ENCODE measurements at places on chromosomes 11 and 22.

DNA sequence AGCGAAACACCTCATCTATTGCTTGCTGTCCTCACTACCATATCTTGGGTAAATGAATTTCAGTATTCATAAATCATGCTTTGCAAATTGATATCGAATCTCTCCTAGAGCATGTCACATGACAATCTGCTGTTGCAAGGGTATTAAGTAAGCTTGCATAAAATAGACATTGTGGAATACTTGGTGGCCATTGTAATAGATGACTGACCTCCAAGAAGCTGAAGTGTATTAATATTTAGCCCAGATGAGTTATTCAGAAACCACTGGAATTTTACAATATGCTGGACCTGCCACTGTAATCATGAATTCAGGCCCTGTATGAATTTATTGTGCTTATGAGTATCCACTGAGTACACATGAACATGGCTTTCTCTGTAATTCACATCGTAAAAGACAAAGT, 289.7 kb upstream of the ARHGAP42 start:
- no peak for DNase-seq

DNA sequence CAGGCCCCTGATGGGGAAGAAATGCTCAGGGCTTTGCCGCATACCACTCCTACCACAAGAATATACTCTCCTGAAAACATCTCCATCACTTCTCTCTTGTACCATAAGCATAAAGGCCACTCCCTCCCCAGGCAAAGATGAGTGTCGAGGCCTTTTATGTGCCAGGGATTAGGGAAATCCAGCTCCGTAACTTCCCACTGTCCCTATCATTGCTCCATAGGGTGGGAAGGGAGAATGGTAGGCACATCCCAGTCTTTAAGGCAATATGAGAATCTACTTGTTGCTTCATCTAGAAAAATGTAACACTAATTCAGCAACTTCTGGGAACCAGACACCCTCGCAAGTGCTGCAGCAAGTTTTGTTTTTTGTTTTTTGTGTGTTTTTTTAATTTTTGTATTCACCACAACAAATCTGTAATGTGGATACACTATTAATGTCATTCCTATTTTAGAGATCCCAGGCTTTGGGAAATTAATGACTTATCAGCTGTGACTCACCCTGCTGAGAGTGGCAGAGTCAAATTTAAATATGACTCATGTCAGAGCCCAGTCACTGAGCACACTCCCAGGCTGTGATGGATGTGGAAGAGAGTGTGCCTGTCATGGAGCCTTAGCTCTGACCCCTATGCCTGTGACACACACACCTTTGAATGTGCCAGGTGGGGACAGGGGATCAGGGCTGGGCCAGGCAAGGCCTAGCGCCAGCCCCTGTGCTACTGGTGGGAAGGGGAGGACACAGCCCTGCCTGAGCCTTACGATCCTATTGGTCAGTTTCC, 23.4 kb downstream of the PANX1 start:
- no peak for DNase-seq

DNA sequence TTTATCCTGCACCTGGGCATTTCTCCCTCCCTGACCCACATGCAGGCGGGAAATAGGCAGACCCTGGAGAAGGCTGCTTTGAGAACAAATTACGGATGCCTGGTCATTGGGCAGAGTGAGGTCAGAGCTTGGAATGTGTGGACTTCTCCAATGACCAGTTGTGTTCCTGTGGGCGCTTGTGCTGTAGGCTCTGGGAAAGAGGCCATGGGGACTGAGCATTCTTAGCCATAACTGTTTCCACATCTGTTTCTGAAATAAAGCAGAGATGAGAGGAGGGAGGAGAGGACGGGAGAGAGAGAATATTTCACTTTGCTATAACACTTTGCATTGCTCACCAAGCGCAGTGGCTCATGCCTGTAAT, 11.2 kb upstream of the TMEM184B start:
- DNase-seq, result no peak

DNA sequence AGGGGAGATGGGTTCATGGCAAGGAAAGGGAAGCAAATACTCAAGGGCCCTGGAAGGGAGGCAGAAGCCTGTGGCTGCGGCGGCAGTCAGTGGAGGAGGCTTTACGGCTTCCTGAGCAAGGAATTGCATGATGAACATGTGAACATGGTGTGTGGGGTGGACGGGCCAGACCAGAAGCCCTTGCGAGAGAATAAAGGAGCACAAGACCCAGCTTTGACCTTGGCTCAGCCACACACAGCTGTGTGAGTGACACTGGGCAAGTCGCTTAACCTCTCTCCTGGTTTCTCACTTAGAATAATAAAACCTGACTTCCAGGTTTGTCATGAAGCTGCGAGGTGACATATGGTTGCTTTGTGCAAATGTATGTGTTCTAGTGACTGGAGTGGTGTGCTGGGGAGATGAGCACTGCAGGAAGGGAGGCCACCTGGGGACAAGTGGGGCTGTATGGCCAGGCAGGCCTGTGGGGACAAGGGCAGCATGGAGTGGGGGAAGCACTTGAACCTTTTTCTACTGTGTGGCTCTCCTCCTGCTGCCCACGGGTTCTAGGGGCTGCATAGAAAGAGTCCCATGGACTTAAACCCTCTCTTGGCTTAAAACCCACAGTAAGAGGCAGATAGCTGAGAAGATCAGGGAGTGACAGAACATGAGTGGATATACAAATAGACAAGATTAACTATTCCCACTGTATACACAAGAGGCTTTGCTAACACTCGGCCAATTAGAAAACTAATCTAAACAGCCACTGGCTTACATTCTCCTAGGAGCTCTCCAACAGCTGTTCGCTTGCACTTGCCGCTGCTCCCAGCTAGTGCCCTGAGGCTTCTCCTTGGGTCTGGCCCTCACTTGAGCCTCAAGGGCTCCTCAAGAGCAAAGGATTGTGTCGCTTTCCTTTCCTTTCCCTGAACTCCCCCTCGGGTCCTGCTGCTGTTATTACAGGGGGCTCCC, 67.3 kb upstream of the CDON start:
- DNase-seq, result peak; percentile 63

GRCh38 chr22:35316751-35317150, 17.1 kb downstream of the TOM1 start:
- DNase-seq, result no peak

DNA sequence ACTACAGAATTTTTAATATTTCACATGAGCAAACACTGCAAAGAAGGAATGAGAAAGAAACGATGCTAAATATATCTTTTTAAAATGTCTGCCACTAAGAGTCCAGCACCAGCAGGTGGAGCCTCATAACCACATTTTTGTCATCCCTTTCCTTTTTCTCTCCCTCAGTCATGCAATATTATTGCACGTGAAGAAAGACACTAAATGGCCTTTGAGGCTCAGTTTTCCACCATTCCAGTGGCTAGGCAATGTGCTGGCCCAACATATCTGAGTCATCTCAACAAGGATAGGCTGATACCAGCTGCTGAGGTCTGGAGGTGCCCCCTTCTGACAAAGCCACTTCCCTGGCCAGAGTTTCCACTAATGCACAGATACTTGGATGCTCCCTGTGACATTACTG, 1.8 kb downstream of the ALKBH8 start:
- DNase-seq, result no peak

DNA sequence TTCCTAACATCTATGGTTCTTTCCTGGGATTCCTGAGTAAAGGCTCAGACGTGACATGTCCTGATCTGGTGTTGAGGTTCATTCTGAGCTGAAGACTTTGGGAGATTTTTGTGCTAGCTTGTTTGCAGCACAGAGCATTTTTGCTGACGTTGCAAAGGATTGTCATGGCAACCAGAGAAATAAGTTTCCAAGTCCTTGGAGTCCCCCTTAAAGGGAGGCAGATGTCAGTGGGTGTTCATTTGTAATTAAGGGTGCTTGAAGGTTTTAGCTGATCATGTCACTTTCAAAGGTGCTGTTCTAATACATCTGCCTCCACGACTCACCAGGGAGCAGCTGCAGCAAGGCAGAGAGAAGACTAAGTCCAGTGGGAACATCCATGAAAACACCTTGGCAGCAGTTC, 5.4 kb upstream of the SYN3 start:
- no peak for DNase-seq

- DNase-seq, result no peak
These were observed 1088.2 kb downstream of the BRD1 start for GRCh38 chr22:48739348-48740085.

- DNase-seq, result no peak
These were observed 17.1 kb upstream of the SNX32 start for GRCh38 chr11:65816696-65817095.

DNA sequence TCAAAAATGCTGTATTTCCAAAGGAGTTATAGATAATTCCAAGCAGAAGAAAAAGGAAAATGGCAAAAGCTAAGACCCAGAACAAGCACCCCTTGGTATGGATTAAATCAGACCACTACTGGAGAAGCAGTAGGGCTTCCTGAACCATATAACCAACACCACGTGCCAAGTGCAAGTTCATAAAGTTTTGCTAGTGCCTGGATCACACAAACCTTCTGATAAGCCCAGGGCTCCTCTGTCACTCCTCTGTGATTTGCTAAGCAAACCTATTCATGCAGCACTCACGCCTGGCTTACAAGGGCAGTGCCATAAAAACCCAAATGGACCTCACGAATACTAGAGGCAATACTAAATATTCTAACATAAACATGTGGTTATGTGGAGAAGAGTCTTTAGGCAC, 13.3 kb downstream of the LARGE1 start:
- no peak for DNase-seq

GRCh38 chr22:29992341-29993275, 87.7 kb upstream of the HORMAD2 start:
- no peak for DNase-seq

GRCh38 chr11:40274017-40274416, 1185.4 kb downstream of the LRRC4C start:
- DNase-seq, result no peak

GRCh38 chr11:69646493-69647389, 5.8 kb downstream of the CCND1 start:
- no peak for DNase-seq

DNA sequence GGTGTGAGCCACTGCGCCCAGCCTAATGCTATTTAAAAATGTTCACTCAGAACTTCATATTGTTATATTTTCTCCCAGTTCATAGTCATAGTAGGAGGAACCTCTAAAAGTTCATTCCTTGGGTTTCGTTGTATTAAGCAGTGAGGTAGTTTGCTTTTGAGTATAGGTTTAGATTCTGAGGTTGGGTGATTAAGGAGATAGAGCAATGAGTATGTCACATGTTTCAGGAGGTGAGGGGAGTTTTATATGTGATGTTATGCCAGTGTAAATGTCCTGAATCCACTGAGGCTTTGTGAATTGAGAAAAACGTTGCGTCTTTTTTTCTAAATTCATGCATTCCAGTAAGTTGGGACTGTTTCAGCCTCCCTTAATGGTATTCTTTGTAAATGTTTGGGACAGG, 4.2 kb downstream of the UBE2L3 start:
- no peak for DNase-seq
